Amniotic epithelial cell (primary cell): ENCODE measurements at places on chromosomes 12 and 14.

DNA sequence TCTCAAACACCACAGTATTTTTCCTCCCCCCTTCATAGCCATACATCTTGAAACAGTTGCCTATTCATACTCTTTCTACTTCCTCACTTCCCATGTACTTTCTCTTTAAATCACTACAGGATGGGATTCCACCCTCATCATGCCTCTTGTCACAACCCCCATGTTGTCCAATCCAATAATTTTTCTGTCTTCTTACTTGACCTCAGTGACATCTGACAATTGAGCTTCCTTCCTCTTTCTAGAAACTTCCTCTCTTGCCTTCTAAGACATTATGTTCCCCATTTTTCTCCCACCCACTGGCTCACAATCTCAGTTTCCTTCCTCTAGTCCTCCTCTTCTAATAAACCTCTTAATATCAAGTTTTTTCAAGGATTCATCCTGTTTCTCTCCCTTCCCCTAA, 5.3 kb downstream of the C2CD5 start:
- no peak for DNase-seq

DNA sequence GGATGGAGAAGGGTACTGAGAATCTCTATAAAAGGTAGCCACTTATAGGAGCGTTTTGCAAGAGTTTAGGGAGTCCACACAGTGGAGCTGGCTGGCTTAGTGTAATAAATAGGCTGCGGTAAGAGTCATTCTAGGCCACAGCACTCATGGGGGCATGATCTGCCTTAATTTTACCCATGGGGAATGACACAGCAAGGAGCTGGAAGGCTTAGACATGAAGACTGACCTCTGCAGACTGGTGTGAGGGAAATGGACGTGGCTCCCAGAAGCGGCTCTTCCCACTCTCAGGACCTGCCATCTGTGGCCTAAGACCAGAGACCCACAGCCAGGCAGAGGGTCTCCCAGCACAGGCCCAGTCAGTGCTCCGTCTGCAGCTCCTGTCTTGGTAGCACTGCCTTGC, 173.3 kb downstream of the PPM1H start:
- DNase-seq: peak; percentile 64

DNA sequence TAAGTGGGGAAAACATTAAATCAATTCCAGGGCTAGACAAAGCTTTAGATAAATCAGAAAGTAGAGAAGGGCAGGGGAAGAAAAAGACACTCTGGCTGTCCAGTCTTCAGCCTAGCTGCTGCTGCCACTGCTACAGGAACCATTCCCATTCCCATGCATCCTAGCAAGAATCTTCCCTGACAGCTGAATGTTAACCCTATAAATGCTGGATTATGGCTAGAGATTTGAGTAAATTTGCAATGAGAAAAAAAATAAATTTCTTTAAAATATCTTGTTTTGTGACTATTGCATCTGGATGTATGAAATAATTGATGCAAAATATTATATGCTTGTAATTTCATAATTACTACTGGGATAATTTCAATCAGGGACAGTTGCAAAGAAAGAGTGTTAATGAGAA, 15.0 kb upstream of the CDKN3 start:
- no peak for DNase-seq

DNA sequence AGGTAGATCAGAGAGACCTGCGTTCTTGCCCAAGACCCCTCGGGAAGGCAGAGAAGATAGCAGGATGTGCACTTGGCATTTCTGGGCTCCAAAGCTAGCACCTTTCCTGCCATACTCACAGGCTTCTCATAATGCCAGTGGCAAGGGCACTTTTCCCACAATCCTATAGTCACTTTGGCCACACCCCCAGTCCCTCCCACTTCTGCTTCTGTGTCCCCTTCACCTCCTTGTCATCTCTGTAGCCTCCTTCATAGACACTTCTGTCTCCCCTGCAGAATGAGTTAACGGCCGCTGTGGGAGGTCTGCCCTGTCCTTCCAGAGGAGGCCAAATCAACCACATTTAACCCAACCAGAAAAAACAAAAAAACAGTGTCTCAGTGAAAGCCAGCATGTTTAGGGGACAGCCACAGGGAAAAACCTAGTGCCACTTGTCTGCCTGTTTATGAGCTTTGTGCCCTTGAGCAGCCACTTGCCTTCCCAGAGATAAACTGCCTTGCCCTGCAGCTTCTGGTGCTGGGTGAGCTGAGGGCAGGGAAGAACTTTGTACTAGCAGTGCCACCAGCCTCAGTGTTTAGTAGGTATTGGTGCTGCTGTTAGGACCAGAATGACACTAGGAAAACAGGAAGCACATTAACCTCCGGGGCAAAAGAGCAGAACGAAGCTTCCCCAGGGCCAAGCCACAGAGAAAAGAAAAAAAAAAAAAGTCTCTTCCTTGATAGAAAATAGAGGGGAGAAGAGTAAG, 193.0 kb upstream of the PWP1 start:
- DNase-seq: no peak

- no peak for DNase-seq
These were observed 766.0 kb upstream of the TBX3 start for GRCh38 chr12:115450017-115450416.

GRCh38 chr14:60254176-60254575, 5.2 kb downstream of the PPM1A start:
- no peak for DNase-seq

- DNase-seq: peak; percentile 54
These were observed 122.7 kb upstream of the LMNTD1 start for GRCh38 chr12:25675808-25676207.

GRCh38 chr12:123939716-123940626, 32.7 kb downstream of the CCDC92 start:
- DNase-seq: no peak

- peak; percentile 62 for DNase-seq
These were observed 66.7 kb upstream of the STXBP6 start for GRCh38 chr14:25116607-25117006.

DNA sequence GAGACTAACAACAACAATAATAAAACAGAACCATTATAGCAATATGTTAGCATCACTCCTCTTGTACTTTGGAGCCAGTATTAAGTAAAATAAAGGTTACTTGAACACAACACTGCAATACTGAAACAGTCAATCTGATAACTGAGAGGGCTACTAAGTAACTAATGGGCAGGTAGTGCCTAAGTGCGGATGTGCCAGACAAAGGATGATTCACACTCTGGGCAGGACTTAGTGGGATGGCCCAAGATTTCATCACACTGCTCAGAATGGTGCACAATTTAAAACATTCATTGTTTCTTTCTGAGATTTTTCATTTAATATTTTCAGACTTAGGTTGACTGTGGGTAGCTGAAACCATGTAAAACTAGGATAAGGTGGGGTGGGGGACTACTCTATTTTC, 131.9 kb upstream of the CAND1 start:
- DNase-seq: peak; percentile 33

DNA sequence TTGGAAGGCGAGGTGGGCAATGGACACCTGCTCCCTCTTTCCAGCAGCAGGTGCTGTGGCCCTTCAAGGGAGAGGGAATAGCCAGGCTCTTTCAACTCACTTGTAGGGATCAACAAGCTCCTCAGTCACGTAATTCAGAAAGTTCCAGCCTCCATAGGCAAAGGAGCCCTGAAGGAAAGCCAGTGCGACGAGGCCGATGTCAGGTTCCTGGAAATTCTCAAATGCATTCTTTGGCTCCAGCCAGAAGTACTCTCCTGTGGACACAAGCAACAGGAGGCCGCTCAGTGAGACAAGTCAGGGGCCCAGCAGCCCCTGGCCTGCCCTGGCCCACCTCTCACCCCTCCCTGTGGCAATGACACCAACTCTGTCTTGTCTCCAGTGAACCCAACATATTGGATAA, 21.3 kb upstream of the CEBPE start:
- no peak for DNase-seq

DNA sequence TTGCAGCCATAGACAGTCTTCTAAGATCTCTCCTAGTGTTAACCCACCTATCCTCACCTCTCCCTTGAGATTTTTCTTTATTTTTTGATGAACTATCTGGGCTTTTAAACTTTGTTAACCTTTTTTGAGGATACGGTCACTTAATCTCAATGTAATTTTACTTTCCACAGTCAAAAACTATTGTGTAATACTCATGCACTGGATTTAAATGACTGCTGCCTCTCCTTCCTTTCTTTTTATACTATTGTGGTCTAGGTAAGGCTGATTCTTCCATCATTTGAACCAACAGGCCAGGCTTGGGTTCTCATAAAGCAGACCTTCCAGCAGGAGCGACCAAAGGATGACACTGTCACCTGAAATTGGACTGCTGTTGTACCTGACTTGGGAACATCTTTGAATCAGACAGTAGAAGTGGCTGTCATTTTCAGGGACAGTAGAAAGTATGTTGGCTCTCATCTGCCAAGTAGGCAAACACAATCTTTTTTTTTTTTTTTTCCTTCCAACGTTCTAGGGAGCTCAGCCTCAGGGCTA, 689 bp upstream of the PDE3A start:
- DNase-seq: no peak
